ENCODE measurements at places on chromosomes 2 and 18.

DNA sequence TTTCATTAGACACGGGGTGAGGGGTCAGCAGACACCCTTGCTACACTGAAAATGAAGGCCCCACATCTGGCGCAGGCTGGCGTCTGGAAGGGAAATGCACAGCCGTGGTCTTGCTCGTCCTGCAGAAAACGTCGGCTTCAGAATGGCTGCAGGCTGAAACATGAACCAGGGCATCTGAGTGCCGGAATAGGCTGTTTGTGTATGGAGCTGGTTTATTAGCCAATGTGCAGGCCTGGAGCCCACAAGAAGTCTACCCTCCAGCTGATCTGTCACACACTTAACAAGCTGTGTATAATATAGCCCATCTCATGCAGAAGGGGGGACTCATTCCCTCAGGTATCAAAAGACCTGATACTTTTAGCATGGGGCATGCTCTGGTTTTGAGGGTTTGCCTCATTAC lies 153.4 kb upstream of the SOX11 start:
- no peak for DNase-seq

GRCh38 chr2:60440767-60441163 lies 112.7 kb downstream of the BCL11A start:
- no peak for DNase-seq

DNA sequence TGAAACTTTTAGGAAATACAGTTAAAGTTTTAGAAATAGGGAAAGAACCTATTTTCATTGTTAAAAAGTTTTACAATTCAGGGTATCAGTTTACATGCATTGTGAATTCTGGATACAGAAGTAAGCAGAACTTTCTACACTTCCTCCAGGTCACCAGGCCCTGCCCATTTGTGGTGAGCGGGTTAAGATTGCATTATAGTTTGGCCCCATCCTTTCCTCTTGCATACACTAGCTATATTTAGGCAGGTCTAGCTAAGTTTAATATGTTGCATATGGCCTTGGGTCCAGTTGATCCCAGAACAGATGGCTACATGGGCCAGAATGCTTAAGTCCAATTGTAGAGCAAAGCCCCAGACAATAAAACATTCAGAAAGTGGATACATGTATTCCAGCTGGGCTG lies 4.8 kb downstream of the VWA3B start:
- DNase-seq = no peak

- DNase-seq = no peak
These were observed 131.1 kb upstream of the ZSWIM2 start for GRCh38 chr2:186980117-186980442.

GRCh38 chr2:37809525-37809924 lies 115.6 kb upstream of the RMDN2 start:
- DNase-seq = no peak

- DNase-seq = no peak
These were observed 386 bp upstream of the YIPF4 start for GRCh38 chr2:32277363-32277673.

GRCh38 chr18:43271593-43272432 lies 5.5 kb downstream of the SYT4 start:
- no peak for DNase-seq

- no peak for DNase-seq
These were observed 4.0 kb downstream of the PKP4 start for GRCh38 chr2:158460632-158461297.

- no peak for DNase-seq
These were observed 19.7 kb upstream of the SANBR start for GRCh38 chr2:61045999-61046398.

DNA sequence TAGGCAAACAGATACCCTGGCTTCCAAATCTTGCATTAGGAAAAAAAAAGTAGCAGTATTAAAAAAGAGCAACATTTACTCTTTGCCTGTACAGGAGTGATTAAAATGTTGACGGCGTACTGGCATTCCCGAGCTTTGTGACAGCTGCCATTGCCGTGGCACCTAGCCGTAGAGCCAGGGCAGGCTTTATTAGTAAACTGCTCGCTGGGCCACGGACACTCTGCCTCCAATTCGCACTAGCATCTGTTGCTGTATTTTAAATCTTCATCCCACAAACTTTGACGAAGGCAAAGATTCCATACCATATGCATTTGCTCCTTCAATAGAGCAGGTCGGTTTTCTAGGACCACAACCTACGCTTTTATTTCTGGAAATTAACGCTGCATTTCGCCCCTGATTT lies 44.5 kb upstream of the EPHA4 start:
- no peak for DNase-seq

DNA sequence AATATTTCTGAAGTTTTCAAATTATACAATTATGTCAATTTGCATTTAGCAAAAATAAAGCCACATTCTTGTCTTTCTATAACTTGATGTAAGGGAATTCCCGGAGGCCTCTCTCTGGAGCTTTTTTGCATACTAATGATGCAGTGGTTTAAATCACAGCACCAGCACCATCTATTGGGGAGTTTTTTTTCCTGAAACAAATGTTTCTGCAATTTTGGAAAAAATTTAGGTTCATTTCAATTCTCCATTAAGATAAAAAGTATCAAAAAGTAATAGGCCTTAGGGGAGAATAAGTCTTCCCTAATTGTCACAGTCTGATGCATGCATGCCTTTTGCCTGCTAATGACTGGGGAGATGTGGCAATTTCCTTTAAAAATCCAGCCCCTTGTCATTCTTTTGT lies 13.5 kb downstream of the CBLN2 start:
- no peak for DNase-seq

- no peak for DNase-seq
These were observed 84.1 kb downstream of the FBXO15 start for GRCh38 chr18:74063557-74063956.

DNA sequence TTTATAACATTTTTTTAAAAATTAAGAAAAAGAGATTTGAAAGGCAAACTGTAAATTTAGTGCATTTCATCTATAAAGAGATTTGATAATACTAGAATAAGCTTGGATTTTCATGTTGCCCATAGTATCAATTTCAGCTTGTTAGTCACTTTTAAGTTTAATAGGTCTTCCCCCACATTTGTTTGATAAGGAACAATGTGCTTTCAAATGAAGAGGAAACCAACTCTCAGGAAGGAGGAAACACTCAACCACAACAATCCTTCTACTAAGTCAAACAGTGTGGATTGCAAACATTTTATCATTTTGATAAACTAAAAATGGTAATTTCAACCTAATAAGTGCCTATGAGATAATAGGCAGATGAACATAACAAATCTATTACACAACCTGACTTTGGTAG lies 397.1 kb upstream of the CDH20 start:
- DNase-seq = no peak

DNA sequence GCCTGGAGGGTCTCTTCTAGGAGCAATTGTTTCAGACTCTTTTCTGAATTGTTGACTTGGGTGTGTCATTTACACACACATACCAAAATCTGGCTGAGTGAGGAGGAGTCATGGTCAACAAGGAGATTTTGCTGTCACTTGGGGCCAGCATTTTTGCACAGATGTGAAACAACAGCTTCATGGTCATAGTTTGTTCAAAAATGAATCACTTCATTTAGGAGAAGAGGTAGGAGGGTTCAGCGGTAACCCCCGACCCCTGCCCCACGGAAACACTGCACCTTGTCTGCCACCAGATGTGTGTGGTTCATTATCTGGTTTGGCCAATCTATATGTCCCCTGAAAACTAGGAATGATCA lies 42.2 kb downstream of the LBH start:
- DNase-seq = no peak

DNA sequence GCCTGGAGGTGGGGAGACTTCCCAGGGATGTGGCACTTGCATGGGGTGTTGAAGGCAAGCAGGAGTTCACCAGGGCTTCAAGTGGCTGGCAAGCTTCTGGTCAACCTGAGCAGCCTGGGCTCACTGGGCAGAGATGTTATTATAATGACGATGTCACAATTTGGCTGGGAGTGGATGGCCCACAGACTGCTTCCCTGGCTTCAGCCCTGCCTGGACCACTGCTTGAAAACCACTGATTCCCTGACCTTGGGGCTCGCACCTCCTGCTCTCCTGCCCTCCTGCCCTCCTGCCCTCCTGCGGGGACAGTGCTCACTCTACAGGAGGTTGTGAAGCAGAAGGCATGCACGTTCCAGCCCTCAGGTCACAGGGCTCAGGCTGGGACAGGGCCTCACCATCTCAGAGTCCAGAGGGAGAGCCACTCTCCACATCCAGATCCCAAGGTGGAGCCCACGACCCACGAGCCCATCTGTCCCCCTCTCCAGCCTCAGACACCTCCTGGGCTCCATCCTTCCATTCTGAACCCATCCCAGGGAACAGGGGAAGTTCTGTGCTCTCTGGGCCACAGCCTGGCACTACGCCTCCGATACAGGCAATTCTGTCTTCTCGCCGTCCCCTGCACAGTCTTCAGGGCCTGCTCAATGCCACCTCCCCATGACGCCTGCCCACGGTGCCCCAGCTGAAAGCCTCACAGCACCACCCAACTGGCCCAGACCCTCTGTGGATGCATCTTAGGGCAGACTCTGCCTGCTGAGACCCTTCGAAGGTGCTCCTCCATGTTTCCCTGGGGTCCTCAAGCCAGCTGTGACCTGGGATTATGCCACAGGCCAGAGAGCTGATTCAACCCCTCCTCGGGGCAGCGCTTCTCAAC lies 241.6 kb upstream of the RAB6C start:
- no peak for DNase-seq

DNA sequence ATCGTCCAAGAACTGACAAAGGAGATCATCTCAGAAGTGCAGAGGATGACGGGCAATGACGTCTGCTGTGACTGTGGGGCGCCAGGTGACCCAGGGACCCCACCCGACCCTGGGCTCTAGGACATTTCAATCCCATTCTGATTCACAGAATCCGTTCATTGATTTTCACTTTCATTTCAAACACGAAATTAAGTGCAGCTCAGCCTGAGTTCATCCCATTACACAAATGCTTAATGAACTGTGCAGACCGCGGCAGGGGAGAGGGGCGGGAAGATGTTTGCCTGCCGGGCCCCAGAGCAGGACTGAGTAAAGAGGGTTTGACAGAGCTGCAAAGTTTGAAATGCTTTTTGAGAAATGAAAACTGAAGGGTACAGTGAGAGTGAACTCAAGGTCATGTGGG lies 67.1 kb downstream of the ITGB1BP1 start:
- DNase-seq = no peak

DNA sequence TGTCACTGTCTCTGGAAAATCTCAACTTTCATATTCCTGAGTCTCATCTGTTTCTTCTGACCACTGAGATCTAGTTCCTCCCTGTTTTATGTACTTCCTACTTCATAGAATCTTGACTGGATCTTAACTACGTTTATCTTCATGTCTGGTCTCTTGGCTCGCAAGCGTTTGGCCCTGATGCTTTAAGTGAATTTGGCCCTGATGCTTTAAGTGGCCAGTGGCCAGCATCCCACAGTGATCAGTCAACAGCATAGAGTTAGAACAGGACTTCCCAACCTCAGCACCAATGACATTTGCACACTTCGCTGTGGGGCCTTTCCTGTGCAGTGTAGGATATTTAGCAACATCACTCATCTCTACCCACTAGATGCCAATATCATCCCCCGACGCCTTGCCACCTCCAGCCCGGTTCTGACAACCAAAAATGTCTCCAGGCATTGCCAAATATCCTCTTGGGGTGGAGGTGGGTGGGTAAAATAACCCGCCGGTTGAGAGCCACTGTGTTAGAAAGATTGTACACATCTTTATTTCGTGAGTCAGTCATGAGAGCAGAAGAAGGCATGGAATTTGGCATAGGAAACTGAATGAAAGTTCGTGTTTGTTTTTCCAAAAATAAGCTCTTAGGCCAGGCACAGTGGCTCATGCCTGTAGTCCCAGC lies 12.2 kb downstream of the TM4SF20 start:
- DNase-seq = no peak

- no peak for DNase-seq
These were observed 35.1 kb downstream of the FAM117B start for GRCh38 chr2:202669841-202670240.

- no peak for DNase-seq
These were observed 37.9 kb downstream of the CCDC150 start for GRCh38 chr2:196677404-196677803.

DNA sequence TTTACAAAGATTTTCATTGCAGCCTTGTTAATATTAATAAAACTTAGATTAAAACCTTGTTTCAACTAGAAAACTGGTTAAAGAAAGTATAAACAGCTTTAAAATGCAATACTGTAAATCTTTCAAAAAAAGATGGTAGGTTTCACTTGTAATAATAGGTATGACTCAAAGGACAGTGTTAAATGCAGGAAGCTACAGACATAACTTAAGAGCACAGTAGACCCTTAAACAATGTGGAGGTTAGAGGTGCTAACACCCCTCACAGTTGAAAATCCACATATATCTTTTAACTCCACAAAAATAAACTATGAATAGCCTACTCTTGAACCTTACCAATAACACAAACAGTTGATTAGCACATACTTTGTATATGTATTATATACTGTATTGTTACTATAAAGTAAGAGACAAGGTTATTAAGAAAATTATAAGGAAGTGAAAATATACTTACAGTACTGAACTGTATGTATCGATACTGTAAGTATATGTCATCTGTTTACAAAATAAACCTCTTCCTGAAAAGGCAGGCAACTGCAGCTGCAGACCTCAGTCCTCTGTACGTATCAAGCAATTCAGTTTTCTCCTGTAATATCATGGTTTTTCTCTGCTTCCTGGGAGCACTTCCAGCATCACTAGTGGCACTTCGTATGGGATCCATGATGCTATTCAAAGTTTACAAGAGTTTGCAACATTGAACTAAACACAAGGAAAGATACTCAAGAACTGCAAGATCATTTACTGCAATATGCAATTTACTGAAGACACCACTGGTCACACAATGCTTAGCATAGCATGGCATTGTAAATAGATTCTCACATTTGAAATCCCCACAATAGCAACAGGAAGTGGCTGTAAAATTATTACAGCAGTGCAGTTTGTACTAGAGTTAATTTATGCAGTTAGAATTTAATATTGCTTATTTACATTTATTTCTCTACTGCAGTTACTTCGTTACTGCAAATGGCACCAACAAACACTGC lies 610.5 kb upstream of the LRRTM4 start:
- DNase-seq = no peak

GRCh38 chr18:160831-161570 lies 2.6 kb downstream of the USP14 start:
- DNase-seq = no peak

GRCh38 chr18:55838319-55838718 lies 250.3 kb upstream of the TCF4 start:
- no peak for DNase-seq

- no peak for DNase-seq
These were observed 52.6 kb upstream of the ATP5MC3 start for GRCh38 chr2:175234153-175234552.

DNA sequence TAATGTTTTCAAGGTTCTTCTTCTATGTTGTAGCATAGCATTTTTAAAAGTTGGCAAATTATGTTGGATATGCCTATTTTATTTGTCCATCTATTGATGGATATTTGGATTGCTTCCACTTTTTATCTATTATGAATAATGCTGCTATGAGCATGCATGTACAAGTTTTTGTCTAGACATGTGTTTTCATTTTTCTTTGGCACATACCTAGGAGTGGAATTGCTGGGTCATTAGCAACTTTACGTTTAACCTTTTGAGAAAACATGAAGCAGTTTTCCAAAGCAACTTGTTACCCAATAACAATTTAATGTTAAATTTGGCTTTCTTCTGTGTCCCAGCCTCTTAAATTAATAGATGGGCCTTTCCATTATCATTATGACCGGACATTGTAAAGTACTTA lies 30.3 kb downstream of the DNAH6 start:
- no peak for DNase-seq

Data from stimulated activated CD4-positive, alpha-beta T cell treated with anti-CD3 and anti-CD28 coated beads, Interleukin-1b, Interleukin-23, amount 100 ng/mL, for 1 hour (primary cell).